Head of caudate nucleus (tissue), 42 donors: ENCODE measurements at places on chromosomes 16 and 17.

GRCh38 chr17:38590988-38591758, 14.6 kb downstream of the SRCIN1 start:
- no peak for DNase-seq

- DNase-seq: no peak
These were observed 12.7 kb upstream of the MLKL start for GRCh38 chr16:74713325-74713724.

- peak; percentile 49 for DNase-seq
These were observed 677 bp downstream of the CBX1 start for GRCh38 chr17:48100591-48101011.

DNA sequence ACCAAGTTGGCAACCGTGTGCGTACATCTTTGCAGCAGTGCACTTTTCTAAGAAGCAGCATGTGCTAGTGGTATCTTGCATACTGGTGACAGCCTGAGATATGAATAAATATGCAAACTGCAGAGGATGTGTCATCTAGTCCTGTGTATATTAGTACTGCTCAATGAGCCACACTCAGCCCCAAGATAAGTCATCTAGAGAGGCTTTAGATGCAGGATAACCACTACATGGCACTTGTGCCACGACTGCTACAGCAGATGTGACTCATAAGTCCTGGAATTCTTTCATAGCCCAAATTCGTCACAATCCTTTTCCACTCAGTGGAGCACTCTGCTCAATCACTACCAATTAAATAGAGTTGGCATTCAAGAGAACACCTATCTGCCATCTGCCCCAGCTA, 171.5 kb downstream of the AXIN2 start:
- no peak for DNase-seq

GRCh38 chr17:11996722-11997146, 541 bp downstream of the ZNF18 start:
- DNase-seq: peak; percentile 55

DNA sequence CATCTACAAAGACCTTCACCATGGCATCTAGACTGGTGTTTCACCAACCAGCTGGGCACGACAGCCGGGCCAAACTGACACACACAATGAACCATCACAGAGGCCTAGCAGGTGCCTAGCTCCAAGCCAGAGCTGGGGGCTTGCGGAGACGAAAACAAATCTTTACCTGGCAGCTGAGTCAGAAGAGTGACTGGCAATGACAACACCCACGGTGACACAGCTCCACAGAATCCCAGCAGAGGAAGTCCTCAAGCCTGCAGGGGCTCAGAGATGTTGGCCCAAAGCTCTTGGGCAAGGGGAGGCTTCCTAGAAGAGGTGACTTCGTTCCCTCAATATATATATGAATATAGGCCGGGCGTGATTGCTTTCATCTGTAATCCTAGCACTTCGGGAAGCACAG, 5.1 kb downstream of the MMP25 start:
- DNase-seq: no peak

GRCh38 chr16:20897253-20897897, 2.8 kb downstream of the DCUN1D3 start:
- DNase-seq: no peak

DNA sequence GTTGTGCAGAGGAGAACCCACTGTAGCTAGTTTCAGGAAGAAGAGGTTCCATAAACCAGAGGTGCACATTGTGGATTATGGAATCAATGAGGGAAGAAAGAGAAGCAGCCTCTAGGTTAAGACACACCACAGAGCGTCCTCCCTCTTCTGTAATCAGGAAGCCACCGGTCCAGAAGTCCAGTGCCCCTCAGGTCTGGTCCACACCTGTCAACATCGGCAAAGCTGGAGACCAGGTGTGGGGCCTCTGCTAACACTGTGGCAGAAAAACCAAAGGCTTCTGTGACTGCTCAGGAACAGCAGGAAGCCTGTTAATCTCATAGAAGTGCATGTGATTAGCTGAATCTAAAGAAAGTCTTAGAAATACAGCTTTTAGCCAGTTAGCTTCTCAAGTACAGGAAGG, 23.3 kb downstream of the LIMD2 start:
- no peak for DNase-seq

DNA sequence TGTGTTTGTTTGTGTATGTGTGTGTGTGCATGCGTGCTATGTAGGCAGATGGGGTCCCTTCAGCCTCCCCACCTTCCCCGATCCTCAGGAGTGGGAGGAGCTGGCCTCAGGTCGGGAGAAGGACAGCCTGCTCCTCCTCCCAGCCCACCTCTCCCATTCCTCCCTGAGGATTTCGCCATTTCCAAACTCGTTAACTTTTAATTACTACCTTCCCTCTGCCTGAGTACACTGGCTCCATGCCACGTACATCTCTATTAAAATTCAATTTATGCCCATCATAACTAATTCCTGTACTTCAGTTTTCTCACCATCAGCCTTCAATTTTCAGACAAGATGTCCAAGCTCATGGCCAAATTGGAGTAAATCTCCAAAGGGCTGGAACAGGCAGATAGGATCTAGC, 148.6 kb downstream of the SDK2 start:
- no peak for DNase-seq

GRCh38 chr16:79127766-79128165, 472.8 kb downstream of the MAF start:
- no peak for DNase-seq

DNA sequence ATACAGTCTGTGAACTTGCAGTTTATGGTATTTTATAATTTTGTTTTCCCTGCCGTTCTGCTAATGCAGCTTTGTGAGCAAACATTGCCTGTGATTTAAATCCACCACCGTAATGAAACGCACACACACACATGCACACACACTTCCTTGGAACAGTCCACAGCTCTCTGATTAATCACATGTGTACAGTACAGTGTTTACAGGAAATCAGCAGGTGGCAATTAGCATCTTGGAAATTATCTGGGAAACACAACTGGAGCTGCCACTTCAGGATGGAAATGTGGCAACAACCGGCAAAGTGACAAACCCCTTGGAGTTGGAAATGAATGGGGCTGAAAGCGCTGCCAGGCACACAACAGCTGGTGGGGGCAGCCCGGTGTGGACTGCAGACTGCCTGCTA, 12.9 kb upstream of the ZKSCAN2 start:
- DNase-seq: no peak
